ENCODE measurements at places on chromosomes 13 and 19.

GRCh38 chr13:71577127-71577526 is 289.9 kb downstream of the DACH1 start:
- no peaks in the 10 kb centered on the region for H3K4me1 ChIP-seq
- DNase-seq: no peak
- H3K27ac ChIP-seq: no peak overlapping the region
- H3K36me3 ChIP-seq: peaks cover 5% of the 10 kb centered on the region
- no peaks in the 10 kb centered on the region for H3K27me3 ChIP-seq

GRCh38 chr13:27053902-27054595 is 117.6 kb downstream of the USP12 start:
- H3K27ac ChIP-seq: no peak overlapping the region
- peaks cover 9% of the 10 kb centered on the region for H3K4me1 ChIP-seq
- no peak for DNase-seq
- no peak overlapping the region for H3K4me3 ChIP-seq
- H3K36me3 ChIP-seq: no peaks in the 10 kb centered on the region
- no peaks in the 10 kb centered on the region for H3K27me3 ChIP-seq

DNA sequence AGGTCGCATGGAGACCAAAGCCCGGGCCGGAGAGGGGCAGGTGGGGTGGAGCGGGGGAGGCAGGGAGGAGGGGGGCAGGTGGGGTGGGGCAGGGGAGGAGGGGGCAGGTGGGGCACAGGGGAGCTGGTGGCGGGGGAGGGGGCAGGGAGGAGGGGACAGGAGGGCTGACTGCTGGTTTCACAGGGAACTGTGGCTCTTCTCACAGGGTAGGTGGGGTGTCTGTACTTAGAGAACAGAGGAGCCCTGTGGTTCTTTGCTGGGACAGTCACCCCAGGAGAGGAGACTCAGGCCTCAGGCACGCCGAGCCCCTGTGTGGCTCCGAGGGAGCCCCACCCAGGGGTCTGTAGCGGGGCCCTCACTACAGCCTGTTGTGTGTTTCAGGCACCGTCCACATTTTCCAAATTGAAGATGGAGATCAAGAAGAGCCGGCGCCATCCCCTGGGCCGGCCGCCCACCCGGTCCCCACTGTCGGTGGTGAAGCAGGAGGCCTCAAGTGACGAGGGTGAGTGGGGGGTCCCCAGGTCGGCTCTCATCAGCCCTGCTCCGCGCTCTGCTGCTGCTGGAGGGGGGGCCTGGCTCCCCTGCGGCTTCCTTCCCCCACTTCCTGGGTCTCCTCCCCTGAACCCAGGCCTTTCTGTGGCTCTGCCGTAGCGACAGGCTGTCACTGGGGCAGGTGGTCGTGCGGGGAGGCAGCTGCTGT is 162.7 kb downstream of the KDM4B start:
- no peak overlapping the region for H3K4me3 ChIP-seq
- DNase-seq: no peak
- no peak overlapping the region for H3K27ac ChIP-seq
- peaks cover 52% of the 10 kb centered on the region for H3K4me1 ChIP-seq

DNA sequence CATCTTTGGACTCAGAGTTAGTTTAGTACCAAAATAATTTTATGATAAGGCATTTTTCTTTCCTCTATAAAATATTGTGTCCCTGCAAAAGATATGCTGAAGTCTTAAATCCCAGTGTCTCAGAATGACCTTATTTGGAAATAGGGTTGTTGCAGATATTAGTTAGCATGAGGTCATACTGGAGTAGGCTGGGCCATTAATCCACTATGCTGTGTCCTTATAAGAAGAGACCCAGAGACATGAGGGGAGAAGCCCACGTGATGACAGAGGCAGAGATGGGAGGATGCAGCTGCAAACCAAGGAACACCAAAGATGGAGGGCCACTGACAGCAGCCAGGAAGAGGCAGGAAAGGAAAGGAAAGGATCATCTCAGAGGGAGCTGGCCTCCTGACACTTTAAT is 6.4 kb downstream of the POGLUT2 start:
- no peak for DNase-seq
- H3K36me3 ChIP-seq: peaks cover 36% of the 10 kb centered on the region
- no peak overlapping the region for H3K4me3 ChIP-seq
- H3K27ac ChIP-seq: no peak overlapping the region

GRCh38 chr19:46840498-46840942 is 10.1 kb downstream of the AP2S1 start:
- peak; percentile 69 for DNase-seq
- H3K36me3 ChIP-seq: peaks cover 47% of the 10 kb centered on the region
- no peaks in the 10 kb centered on the region for H3K4me1 ChIP-seq
- H3K27me3 ChIP-seq: no peaks in the 10 kb centered on the region

DNA sequence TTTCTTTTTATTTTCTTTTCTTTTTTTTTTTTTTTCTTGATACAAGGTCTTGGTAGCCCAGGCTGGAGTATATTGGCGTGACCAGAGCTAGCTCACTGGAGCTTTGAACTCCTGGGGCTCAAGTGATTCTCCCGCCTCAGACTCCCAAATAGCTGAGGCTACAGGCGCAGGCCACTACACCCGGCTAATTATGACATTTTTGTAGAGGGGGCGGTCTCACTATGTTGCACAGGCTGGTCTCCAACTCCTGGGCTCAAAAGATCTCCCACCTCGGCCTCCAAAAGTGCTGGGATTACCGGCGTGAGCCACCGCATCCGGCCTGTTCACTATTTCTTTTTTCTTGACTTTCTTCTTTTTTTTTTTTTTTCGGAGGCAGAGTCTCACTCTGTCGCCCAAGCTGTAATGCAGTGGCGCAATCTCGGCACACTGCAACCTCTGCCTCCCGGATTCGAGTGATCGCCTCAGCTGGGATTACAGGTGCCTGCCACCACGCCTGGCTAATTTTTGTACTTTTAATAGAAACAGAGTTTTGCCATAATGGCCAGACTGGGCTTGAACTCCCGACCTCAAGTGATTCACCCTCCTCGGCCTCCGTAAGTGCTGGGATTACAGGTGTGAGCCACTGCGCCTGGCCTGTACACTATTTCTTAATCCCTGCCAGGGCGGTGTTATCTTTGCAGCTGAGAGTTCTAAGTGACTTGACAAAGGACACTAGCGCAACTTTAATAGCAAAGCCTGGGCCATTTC is 37.1 kb upstream of the LSM14A start:
- H3K4me1 ChIP-seq: peaks cover 10% of the 10 kb centered on the region
- H3K27me3 ChIP-seq: no peaks in the 10 kb centered on the region
- no peaks in the 10 kb centered on the region for H3K36me3 ChIP-seq
- peak overlapping the region; percentile 87 for H3K4me3 ChIP-seq

- no peak overlapping the region for H3K27ac ChIP-seq
- peak; percentile 15 for DNase-seq
- H3K4me1 ChIP-seq: no peaks in the 10 kb centered on the region
- no peak overlapping the region for H3K4me3 ChIP-seq
- no peaks in the 10 kb centered on the region for H3K36me3 ChIP-seq
- no peaks in the 10 kb centered on the region for H3K27me3 ChIP-seq
These were observed 53.3 kb upstream of the SLC7A1 start for GRCh38 chr13:29648760-29649159.

Measured in common myeloid progenitor, CD34-positive (primary cell).